ENCODE measurements at places on chromosomes 6 and 20.
A peak's percentile ranks its signal among the peaks of the same experiment; 100 is the strongest.

- DNase-seq = no peak
Measured at GRCh38 chr20:47622118-47622665, 120.5 kb downstream of the NCOA3 start.

GRCh38 chr6:117573006-117573680, 29.2 kb downstream of the GOPC start:
- DNase-seq = peak; percentile 51

DNA sequence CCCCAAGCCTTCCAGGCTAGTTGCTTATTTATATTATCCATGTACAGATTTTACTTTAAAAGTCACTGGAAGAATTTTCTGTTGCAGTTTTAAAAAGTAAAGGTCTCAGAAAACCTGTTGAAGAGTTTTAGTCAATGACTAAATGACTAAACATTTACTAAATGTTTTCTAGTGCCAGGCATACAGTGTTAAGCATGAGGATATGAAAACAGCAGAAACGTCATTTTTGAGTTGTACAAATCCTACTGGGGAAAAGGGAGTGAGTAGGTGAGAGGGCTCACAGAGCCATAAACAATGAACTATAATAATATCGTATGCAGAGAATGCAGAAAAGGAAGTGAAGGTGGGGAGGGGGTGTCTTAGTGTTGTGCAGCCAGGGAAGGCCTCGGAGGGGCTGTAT, 66.3 kb downstream of the MAN1A1 start:
- DNase-seq = no peak

DNA sequence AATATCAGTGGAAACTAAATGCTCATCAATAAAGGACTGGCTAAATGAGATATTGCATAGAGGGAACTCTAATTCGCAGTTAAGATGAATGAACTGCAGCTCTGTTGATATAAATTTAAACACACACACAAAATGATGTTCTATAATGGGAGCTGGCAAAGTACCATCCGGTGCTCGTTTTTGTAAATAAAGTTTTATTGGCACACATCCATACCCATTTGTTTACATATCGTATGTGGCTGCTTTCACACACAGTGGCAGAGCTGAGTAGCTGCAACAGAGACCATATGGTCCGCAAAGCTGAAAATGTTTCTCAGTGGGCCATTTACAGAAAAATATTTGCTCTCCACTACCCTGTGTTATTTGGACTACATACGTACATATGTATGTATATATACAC, 120.7 kb downstream of the EDN3 start:
- DNase-seq = no peak

DNA sequence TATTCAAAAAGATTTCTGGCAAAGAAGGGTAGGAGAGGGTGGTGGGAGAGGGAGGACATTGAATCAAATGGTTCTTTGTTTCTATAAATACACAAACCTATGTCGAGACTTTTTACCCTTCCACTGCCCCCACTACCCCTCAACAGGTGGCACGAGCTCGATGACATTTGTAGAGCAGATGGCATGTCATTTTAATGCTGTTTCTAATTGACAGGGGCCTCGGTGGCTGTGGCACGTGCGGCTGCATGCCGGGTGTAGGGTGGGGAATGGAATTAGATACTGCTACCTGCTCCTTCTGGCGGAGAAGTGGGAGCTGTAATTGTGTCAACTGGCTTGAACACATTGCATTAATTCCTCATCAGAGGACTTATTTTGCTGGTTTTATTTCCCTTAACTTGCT, 29.1 kb upstream of the SASH1 start:
- no peak for DNase-seq

DNA sequence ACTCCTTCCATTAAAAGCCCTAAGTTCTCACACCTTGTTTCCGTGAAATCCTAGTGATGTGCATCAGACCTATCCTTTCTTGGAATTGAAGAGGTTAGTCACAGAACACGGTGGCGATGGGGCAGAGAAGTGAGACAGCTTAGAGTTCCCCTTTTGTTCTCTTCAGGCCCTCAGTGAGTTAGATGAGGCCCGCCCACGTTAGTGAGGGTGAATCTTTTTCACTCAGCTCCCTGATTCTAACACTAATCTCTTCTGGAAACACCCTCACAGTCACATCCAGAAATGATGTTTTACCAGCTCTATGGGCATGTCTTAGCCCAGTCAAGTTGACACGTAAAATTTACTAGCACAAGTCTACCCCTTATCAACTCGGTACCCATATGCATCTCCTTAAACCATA, 172.7 kb upstream of the NOX3 start:
- no peak for DNase-seq

- no peak for DNase-seq
Measured at GRCh38 chr6:133887880-133888230, 1.1 kb upstream of the TCF21 start.

GRCh38 chr6:41424370-41425058, 89.1 kb downstream of the NCR2 start:
- DNase-seq = peak; percentile 94

DNA sequence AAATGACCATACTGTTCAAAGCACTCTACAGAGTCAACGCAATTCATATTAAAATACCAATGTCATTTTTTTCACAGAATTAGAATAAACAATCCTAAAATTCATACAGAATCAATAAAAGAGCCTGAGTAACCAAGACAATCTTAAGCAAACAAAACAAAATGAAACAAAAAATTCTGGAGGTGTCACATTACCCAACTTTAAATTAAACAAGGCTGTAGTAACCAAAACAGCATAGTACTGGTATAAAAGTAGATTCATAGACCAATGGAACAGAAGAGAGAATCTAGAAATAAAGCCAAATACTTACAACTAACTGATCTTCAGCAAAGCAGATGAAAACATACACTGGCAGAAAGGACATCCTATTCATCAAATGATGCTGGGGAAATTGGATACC, 346.9 kb upstream of the JAG1 start:
- no peak for DNase-seq

- DNase-seq = no peak
Measured at GRCh38 chr6:69138893-69139494, 503.9 kb downstream of the ADGRB3 start.

DNA sequence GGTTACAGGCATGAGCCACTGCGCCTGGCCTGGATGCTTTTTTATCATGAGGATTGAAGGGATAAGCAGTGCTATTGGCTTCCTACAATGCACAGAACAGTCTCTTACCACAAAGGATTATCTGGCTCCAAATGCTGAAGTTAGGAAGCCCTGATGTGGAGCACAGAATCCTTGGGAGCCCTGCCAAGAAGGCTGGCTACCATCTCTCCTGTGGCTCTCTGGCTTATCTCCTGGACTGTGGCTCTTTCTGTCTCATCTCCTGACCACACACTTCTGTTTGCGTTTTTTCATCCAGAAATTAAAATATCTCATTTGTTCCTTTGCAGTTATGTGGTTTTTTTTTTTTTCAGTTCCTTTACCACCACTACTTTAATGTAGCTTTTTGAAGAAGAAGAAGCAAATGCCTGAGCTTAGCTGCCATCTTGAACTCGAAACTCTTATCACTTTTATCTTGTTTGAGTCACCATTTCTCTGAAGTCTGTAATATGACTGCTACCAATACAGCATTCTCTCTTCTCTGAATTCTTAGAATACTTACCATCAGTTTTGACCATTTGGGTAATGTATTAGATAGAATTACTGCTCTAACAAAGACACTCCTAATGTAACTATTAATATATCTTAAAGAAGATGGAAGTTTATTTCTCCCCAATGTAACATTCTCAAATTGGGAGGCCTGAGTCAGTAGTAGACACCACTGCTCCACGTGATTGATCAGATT, 1044.7 kb downstream of the KIF16B start:
- no peak for DNase-seq

GRCh38 chr20:40925829-40926510, 102.7 kb upstream of the TOP1 start:
- DNase-seq = no peak

- DNase-seq = no peak
Measured at GRCh38 chr20:1086277-1087213, 31.9 kb upstream of the PSMF1 start.

DNA sequence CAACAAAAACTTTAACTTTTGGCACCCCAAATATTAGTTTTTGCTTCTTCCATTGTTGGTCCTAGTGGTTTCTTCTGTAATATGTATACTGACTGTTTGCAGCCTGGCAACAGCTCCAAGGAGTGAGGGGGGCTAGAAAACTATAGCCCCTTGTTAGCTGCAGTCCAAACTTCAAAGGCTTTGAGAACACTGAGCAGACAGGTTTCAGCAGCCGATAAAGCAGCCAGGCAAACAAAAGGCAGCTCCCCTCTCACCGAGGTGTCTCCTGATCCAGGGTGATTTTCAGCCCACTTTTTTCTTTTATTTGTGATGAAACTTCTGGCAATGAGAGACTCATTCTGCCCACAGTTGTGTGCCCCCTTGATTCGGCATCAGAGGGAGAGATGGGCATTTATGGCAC, 80.7 kb downstream of the OLIG3 start:
- DNase-seq = no peak

DNA sequence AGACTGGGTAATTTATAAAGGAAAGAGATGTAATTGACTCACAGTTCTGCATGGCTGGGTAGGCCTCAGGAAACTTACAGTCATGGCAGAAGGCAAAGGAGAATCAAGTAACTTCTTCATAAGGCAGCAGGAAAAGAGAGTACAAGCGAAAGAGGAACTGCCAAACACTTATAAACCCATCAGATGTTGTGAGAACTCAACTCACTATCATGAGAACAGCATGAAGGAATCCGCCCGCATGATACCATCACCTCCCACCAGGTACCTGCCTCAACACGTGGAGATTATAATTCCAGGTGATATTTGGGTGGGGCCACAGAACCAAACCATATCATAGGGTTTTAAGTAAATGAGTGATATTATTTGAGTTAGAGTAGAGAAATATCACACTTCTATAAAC, 189.3 kb downstream of the TSHZ2 start:
- DNase-seq = no peak

GRCh38 chr20:13298692-13299373, 77.8 kb downstream of the ISM1 start:
- DNase-seq = no peak

DNA sequence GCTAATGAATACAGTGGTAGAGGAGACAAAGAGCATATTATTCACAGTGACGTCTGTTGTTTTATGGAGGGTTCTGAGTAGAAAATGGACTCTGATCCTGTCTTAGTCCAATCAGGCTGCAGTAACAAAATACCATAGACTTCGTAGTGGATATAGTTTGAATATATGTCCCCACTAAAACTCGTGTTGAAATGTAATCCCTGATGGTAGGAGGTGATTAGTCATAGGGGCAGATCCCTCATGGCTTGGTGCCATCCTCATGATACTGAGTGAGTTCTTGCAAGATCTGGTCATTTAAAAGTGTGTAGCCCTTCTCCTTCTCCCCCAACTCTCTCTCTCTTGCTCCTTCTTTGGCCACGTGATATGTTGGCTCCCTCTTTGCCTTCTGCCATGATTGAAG, 82.5 kb downstream of the CD83 start:
- DNase-seq = no peak

GRCh38 chr20:14521436-14521835, 184.0 kb upstream of the FLRT3 start:
- DNase-seq = no peak

- peak; percentile 92 for DNase-seq
Measured at GRCh38 chr20:54661880-54662465, 186.6 kb downstream of the DOK5 start.

DNA sequence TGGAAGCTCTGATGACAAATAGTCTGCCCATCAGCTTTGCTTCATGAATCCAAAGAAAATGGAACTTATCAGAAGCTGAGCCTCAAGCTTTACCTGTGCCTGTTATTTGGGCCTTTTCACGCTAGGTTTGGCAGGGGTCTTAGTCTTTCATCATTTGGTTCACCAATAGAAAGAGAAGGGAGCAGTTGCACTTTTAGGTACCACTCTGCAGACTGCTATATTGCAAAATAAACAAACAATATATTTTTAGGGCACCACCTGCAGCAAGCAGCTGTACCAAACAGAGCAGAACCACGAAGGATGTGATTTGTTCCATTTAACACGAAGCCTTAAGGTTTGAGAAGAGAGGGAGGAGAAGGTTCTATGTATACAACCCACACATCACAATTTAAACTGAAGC, 291.4 kb upstream of the RNF217 start:
- no peak for DNase-seq

DNA sequence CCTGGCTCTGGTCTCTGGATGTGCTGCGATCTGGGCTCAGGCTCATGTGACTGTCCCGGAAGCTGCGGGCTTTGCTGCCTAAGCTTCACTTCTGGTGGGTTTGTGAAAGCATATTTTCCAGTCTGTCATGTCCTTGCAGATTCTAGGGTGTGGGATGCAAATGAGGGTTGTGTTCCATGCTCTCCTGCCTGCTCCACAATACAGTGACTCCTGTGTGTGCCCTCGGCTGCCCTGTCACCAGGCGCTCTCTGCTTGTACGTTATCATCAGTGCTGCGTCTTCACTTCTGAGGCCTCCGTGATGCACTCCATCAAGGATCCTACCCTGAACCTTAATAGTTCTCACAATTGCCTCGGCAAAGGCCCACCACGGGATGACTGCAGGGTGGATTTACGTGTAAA, 84.2 kb downstream of the TTLL2 start:
- peak; percentile 74 for DNase-seq

- DNase-seq = no peak
Measured at GRCh38 chr6:1762203-1762602, 152.5 kb downstream of the FOXC1 start.
